ENCODE measurements at places on chromosomes 3 and 15. TPM values are rescaled to one million over a fixed set of nuclear protein-coding genes. Genes with fewer than 3 reads are reported as not detected.

The TERC gene
- total RNA-seq, result 5.8 TPM

The MAGI1 gene
- total RNA-seq, result 36.1 TPM

The SEMA3F gene
- 3.9 TPM for total RNA-seq

The GOLGA8Q gene
- 1.8 TPM for total RNA-seq

The TMEM212 gene
- not detected for total RNA-seq

The GABRB3 gene
- total RNA-seq, result not detected

The IP6K2 gene
- 62.5 TPM for total RNA-seq

The FSIP1 gene
- 0.70 TPM for total RNA-seq

The CTXND1 gene
- not detected for total RNA-seq

The NEK10 gene
- total RNA-seq, result 0.79 TPM

The CX3CR1 gene
- total RNA-seq, result not detected

The ACKR2 gene
- not detected for total RNA-seq

The DAG1 gene
- total RNA-seq, result 36.5 TPM

The GOLGA8M gene
- total RNA-seq, result not detected

The KIF15 gene
- total RNA-seq, result 21.9 TPM

The TMC3 gene
- not detected for total RNA-seq

The TPRG1 gene
- 1.6 TPM for total RNA-seq

The ECE2 gene
- total RNA-seq, result not detected

The SUSD5 gene
- total RNA-seq, result 1.0 TPM

The GRK7 gene
- total RNA-seq, result not detected

The ARPIN gene
- 5.9 TPM for total RNA-seq

The KBTBD8 gene
- 1.7 TPM for total RNA-seq

The RPL22L1 gene
- total RNA-seq, result 31.3 TPM

The TXNRD3 gene
- 5.5 TPM for total RNA-seq

The PPP1R14D gene
- total RNA-seq, result not detected

The PLA2G4E gene
- total RNA-seq, result not detected

The MASP1 gene
- total RNA-seq, result not detected

The SYNM gene
- total RNA-seq, result 2.6 TPM

The EFHB gene
- total RNA-seq, result 0.68 TPM

The RRP9 gene
- 25.9 TPM for total RNA-seq

The PLAAT1 gene
- total RNA-seq, result 0.75 TPM

The IL17RC gene
- 9.3 TPM for total RNA-seq

The SNURF gene
- total RNA-seq, result 11.8 TPM

The DAZL gene
- not detected for total RNA-seq

The SH3GL3 gene
- total RNA-seq, result 25.6 TPM

The GP9 gene
- not detected for total RNA-seq

The THAP10 gene
- 6.6 TPM for total RNA-seq

The ANKRD34C gene
- total RNA-seq, result not detected

The SPTBN5 gene
- 3.2 TPM for total RNA-seq

The PIERCE2 gene
- total RNA-seq, result 0.86 TPM

The PLD1 gene
- 4.6 TPM for total RNA-seq

The GOLGA6L7 gene
- not detected for total RNA-seq

The ASB14 gene
- total RNA-seq, result not detected

The ERICH6 gene
- total RNA-seq, result 0.24 TPM

The FRMD4B gene
- 0.33 TPM for total RNA-seq

The ITIH1 gene
- not detected for total RNA-seq

The CLDN18 gene
- not detected for total RNA-seq

The UBE2Q2 gene
- 18.1 TPM for total RNA-seq

The ZMYND10 gene
- total RNA-seq, result 1.0 TPM

The CHST13 gene
- not detected for total RNA-seq

The TGM4 gene
- total RNA-seq, result 0.09 TPM

The WDR72 gene
- total RNA-seq, result not detected

The ADGRG7 gene
- 2.7 TPM for total RNA-seq

The SSR3 gene
- total RNA-seq, result 431 TPM

The IL17RE gene
- total RNA-seq, result 2.3 TPM

The ST8SIA2 gene
- total RNA-seq, result 0.43 TPM

All from A673 (cell line).